Suprapubic skin (tissue), 4 donors: ENCODE measurements at places on chromosomes 5 and 9. TPM values are rescaled to one million over a fixed set of nuclear protein-coding genes. Genes with fewer than 3 reads are reported as not detected.

CNTNAP3B gene
- 14.1 TPM for total RNA-seq

DMRT3 gene
- total RNA-seq = not detected

DNA sequence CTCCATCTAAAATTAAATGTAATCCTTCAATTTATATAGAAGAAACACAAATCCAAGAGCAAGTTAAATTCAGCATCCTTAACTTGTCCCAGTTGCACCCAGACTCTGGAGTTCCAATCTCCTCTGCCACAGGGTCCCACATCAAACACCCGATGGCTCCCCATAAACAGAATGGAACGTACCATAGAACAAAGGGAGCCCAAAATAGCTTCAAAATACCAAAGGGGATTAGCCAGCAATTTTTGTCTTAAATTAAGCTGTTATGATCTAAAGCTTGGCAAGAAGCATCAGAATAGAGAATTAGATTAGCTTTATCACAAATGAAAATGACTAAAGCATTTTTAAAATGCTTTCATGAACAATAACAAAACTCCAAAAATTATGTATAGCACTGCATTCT lies 112.8 kb downstream of the FANCC start:
- no peak for DNase-seq

GRCh38 chr9:20319641-20320337 lies 302.5 kb downstream of the MLLT3 start:
- no peak for DNase-seq

GRCh38 chr5:54580997-54581811 lies 63.6 kb downstream of the SNX18 start:
- no peak for DNase-seq

DNA sequence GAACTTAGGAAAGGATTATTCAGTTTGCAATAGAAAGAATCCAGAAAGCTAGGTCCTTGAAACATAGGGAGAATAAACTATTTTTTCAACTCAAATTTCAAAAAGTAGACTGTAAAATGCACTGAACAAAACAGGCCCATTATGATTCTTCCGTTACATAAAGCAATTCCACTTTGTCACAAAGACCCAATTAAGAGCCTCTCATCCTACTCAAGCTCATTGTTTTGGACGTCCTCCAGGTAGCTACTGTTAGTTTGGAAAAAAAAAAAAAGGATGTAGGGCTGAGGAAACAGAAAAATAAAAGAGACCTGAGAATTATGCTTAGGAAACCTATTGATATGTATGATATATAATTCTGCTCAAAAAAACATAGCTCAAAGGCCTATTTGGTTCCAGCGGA lies 74.0 kb downstream of the DIRAS2 start:
- no peak for DNase-seq
